ENCODE measurements at places on chromosomes 6 and 20.

DNA sequence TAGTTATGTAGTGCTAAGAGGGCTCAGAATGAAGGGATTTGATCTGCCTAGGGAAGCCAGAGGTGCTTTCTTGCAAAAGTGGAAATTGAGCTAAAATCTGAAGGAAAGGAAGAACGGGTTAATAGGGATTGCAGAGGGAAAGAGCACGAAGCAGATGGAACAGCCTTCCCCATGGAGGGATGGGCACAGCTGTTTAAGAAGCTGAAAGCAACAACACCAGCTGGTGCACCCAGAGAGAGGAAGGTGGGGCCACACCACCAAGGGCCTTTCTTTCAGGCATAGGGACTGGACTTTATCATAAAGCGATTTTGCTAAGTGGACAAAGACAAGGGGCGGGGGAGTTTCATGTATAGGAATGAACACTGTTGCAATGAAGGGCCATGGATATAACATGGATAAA, 65.8 kb upstream of the SNRPB2 start:
- DNase-seq: no peak

GRCh38 chr6:88760091-88760490, 203.3 kb downstream of the RNGTT start:
- no peak for DNase-seq

- DNase-seq: no peak
These were observed 27.3 kb downstream of the SNX5 start for GRCh38 chr20:17941087-17941825.

- no peak for DNase-seq
These were observed 574.6 kb upstream of the SLC35B3 start for GRCh38 chr6:9009931-9010330.

DNA sequence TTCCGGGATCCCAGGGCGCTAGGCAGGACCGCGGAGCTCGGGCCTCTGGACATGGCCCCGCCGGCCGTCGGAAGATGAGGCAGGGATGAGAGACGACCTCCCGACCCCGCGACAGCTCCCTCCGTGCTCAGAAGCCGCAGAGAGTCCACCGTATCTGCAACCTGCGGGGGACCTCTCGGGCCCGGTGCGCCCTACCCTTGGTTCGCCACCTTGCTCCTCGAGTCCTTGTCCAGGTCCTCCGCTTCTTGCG, 301 bp downstream of the PPP1R3D start:
- DNase-seq: no peak

DNA sequence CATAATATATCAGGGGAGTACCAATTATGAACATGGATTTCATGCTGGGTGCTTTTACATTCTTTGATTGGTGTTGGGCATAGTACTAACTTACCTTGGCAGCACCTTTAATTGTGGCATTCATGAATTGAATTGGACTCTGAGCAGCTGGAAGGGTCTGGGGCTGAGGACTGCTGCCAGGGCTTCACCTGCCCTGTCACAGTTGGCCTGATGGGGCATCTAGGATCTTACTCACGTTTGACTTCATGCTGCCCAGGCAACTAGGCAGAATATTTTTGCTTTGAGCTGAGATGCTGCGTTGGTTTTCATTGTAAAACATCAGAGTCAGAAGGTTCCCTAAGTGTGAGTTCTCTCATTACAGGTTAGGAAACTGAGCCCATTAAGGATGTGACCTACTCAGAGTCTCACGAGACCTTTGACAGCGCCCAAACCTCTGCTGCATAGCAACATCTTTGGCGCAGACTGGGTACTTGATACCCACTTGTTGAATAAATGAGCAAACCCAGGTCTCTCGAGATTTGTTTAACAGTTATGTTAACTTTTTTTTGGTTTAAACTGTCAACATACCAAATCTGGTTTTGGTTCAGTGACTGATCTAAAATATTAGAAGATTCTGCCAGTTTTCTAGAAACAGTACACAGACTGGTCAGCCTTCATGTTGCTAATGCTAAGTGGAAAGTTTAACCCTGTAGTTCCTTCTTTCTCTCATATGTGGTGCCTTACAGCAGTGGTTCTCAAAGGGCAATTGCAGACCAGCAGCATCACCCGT, 104.9 kb downstream of the TCP11 start:
- DNase-seq: no peak

DNA sequence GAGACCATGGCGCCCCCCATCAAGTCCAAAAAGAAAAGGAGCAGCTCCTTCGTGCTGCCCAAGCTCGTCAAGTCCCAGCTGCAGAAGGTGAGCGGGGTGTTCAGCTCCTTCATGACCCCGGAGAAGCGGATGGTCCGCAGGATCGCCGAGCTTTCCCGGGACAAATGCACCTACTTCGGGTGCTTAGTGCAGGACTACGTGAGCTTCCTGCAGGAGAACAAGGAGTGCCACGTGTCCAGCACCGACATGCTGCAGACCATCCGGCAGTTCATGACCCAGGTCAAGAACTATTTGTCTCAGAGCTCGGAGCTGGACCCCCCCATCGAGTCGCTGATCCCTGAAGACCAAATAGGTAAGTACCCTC, 41.7 kb upstream of the NAA20 start:
- no peak for DNase-seq

- DNase-seq: no peak
These were observed 15.2 kb downstream of the BCAS4 start for GRCh38 chr20:50810063-50810462.

DNA sequence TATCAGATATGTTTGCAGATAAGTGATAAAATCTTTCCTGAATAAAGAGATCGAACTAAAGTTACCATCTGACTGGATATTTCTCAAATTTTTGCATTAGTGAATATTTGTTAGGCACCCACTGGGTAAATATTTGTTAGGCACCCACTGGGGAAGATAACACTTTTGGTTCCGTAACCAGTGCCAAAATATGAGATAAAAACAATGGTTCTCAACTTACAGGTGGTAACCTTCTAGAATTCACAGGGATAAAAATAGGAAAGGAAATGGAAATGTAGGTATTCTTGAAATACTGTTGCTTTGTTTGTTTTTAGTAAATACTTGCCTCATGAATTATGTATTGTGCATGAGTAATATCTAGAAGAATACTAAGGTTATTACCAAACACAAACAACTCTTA, 245.0 kb upstream of the KHDRBS2 start:
- no peak for DNase-seq

DNA sequence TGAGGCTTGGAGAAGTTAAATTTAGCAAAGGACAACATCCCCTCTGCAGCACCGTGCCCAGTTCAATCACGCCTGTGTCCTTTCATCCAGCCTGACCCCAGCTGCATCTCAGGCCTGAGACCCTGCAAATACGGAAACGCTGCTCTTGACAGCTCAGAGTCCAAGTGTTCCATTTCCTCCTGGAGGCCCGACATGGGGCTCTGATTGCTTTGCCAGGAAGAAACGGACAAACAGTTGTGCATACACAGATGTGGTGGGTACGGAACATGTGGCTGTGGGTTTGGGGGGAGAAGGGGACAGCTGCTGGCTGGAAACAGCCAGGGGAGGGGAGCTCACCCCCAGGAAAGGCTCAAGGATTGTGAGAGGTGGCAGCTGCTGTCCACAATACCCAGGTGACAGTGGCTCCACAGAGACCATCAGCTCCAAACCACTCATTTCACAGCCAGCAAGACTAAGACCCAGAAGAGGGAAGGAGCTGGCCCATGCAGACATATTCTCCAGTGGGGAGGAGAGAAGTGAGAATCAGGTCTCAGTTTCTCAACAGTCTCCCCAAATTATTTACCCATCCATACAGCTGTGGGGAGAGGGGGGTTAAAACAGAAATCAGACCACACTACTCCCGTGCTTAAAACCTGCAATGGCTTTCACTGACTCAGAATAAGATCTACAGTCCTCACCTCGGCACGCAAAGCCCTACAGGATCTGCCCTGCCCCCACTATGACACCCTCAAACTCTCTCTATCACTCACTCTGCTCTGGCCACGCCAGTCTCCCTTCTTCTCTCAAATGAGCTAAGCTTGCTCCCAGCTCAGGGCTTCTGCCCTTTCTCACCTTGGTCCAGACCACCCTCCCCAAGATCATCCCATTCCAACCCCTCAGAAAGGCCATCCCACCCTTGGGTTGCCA, 89.1 kb downstream of the PREX1 start:
- no peak for DNase-seq

DNA sequence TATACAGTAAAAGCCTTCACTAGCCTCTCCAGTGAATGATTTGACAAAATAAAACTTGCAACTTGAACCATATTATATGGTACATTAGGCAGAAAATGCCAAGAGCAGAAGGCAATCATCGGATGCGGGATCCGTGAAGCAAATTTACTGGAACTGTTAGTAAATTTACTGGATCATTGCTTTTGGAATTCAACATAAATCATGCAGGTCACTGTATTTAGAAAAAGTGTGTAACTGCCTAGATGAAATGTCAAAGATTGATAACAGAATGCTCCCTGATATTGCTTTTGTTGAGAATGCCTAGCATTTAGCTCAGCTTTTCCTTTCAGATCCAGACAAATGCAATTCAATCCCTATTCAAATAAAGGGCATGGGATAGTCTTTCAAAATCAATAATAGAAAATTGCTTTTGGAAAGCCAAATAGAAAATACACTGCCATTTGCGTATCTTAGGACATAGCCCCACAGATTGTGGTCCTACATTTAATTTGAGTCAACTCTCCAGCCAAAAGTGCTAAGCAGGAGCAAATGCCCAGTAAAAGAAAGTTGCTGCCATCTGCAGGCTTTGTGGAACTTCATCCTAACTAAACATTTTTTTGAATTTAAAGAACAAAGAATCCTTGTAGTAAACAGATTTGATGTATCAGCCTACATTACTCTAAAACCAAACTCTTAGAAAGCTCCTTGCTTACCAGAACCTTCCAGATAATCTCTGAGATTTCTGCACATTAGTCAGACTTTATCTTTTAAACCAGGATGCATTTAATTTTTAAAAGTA, 109.5 kb upstream of the HSF2 start:
- DNase-seq: no peak

DNA sequence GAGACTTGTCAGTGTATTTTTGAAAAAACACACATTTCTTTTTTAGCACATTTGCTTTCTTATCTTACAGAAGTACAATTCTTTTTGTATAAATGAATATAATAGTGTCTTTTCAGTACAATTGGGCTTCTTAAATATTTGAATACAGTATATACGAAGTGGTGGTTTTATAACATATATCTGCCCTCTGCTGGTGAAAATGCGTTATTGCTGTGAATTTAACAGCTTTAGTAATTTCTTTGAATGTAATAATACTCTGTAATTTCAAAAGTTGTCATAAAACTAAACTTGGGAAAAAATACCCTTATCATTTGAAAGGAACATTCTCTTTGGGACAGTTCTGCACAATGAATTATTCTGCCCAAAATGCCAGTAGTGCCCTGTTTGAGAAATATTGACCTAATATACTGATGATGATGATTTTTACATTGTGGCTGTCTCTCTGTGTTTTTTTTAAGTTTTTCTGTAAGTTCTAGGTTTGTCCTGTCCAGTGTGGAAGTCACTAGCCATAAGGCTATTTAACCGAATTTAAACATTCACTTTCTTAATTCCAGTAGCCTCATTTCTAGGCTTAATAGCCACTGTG, 19.0 kb downstream of the SMAP1 start:
- no peak for DNase-seq

DNA sequence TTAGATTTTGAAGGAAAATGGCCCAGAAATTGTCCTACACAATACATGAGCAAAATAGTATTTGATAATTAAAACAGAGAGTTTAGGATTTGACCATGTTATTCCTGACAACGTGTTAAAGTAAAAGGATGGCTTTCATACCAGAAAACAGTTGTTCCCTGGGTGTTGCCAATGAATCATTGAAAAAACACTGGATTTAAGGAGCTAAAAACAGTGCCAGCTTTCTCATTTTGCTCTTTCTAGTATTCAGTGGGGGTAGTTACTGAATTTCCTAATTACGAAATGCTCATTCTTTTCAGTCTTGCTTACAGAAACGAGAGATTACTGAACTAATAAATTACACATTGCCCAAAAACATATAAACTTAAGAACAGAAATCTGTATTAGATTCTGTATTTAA, 26.6 kb upstream of the SNAP91 start:
- DNase-seq: no peak

- DNase-seq: no peak
These were observed 653.8 kb downstream of the MMUT start for GRCh38 chr6:48809245-48809644.

DNA sequence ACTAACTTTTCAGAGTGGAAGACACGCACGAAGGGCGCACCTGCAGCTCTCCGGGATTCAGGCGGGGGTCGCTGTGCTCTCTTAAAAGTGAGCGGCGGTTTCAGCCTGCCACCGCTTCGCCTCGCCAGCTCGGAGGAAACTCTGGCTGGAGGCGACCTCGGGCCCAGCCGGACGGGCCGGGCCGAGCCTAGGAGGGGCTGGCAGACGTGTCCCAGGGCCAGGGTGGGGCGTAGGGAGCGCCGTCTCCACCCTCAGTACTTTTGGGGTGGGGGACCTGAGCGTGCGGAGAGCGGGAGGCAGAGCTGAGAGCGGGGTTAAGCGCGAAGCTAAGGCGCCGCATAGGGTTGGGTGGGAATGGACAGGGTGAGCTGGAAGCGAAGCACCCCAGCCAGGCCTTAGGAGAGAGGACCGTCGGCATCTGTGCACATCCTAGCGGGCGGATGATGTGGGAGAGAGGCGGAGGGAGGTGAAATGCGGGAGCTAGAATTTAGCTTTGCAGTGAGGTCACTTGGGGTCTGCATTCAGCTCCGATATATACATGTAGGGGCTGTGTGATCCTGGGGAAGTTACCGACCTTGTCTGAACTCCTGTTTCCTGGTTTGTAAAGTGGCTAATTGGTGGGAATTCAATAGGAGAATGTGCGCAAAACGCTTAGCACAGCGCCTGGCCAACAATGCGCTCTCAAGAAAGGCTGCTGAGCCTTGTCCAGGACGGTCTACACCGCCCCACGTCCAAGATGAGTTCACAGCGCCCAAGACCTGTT, 6.5 kb upstream of the TFAP2A start:
- no peak for DNase-seq

DNA sequence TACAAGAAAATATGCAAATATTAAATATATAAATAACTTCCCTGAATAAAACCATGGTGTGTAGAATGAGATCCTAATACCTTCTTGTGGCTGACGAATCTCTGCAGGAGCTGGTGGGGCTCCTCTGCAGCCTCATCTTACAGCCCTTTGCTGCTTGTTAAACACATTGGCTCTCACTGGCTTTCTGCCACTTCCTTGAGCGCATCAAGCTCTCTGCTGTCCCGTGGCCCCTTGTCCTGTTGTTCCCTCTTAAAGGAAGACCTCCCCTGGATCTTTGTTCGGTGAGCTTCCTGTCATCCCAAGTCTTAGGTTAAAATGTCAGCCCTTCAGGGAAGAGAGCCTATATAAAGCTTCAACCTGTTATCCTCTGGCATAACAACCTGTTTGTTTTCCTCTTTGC, 519.6 kb downstream of the DOK5 start:
- DNase-seq: no peak

- no peak for DNase-seq
These were observed 9.4 kb upstream of the PYGB start for GRCh38 chr20:25238319-25239037.

DNA sequence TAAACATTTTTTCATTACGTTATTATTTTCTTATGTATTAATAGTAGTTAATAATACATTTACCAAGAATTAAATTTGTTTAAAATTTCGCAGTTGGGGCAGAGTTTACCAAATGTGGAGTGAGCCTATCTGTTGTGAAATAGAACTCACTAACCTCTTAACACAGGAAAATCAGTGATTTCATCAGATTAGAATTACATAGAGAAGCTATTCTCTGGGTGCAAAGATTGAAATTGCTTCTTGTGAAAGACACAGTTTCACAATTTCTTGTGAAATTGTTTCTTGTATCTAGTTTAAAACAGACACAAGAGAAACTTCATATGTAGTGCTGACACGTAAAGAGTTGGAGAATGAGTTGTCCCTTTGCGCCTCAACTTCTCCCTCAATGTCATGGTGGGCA, 69.4 kb upstream of the PRL start:
- DNase-seq: no peak
